AG08396 (cell line): ENCODE measurements at places on chromosomes 16 and 17.

GRCh38 chr16:19601083-19601976, 45.8 kb downstream of the VPS35L start:
- DNase-seq, result peak; percentile 28

DNA sequence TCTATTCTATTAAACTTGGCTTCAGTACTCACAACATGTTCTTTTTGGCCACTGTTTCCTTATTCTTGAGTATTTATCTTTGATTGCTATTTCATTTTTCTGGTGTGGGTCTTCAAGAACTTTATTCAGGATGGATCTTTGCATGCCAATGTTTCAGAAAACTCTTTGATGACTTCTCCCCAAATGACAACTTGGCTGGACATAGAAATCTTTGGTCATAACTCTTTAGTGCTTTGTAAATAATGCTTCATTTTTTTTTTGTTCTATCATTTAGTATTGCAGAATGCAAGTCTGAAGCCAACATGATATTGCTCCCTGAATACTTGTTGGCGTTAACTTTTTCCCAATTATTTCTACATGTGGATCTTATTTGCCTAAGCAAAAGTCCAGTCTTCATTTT, 103.6 kb upstream of the HS3ST2 start:
- DNase-seq, result no peak

GRCh38 chr16:69350536-69351133, 951 bp downstream of the TMED6 start:
- DNase-seq, result no peak

- no peak for DNase-seq
These were observed 132.5 kb downstream of the HS3ST2 start for GRCh38 chr16:22946433-22946832.

GRCh38 chr17:48308581-48308980, 121.4 kb downstream of the SKAP1 start:
- DNase-seq, result no peak

GRCh38 chr17:72468841-72469240, 348.0 kb downstream of the SOX9 start:
- no peak for DNase-seq

DNA sequence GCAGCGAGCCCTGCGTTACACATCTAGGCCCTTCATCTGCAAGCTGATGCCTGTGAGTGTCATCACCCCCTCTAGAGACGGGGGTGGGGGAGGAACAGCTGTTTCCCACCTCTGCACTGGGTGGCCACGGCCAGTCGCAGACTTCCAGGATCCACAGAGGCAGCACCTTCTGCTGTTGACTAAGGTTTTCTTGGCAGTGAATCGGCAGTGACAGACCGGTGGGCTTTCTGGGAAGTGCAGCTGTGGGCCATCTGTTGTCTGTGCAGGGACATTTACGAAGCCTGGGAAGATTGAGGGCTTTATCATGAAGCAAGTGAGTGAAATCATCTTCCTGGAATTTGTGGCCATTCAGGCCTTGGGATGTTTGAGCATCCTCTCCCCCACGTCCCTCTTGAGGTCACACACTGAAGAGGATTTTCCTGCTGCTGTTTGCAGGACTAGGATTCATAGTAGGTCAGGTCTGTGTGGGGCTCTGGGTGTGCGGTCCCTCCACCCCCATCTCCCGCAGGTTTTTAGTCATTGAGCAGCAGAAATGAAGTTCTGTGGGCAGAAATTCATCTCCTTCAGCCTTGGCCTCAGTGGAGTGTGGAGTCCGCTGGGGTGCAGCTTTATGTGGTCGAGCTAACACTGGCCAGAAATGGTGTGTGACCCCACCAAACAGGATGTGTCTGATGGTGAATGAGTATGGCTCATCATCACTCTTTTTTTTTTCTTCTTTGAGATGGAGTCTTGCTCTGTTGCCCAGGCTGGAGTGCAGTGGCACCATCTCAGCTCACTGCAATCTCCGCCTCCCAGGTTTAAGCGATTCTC, 12.0 kb downstream of the PGS1 start:
- peak; percentile 80 for DNase-seq

DNA sequence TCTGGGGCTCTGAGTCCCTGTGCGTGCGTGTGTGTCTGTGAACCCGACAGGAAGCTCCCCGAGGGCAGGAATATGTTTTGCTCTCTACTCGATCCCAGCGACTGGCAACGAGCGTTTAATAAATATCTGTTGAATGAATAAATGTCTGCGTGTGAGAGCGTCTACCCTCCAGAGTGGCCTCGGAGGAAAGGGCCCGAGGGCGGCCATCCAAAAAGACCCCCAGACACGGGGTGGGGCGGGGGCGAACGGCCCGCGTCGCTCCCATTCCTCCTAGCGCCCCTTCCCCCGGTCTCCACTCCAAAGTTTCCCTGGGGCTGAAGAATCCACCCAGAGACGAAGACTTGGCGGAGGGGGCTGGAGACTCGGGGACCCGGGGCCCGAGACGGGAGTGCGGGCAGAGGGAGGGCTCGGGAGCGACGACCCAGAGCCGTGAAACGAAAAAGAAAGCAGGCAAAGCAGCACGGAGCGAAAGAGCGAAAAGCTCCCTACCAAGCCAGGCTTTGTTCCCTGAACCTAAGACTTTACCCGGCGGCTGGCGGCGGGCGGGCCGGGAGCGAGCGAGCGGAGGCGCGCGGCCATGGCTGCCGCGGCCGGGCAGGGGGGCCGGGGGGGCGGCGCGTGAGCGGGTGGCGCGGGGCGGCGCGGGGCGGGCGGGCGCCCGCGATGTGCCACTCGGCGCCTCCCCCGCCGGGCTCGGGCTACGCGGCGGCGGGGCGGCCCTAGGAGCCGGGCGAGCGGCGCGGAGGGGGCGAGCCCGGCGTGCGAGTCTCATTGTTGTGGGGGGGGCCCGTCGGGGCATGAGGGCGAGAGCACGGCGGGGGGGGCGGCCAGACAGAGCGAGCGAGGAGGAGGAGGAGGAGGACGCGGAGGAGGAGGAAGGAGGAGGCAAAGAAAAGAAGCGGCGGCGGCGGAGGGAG, at the start of gene MLLT6:
TSS of gene MLLT6 (plus strand) at position 668 of the 917 bp plus-strand sequence. CDS start 360 bp downstream, outside the sequence.
- peak; percentile 92 for DNase-seq

DNA sequence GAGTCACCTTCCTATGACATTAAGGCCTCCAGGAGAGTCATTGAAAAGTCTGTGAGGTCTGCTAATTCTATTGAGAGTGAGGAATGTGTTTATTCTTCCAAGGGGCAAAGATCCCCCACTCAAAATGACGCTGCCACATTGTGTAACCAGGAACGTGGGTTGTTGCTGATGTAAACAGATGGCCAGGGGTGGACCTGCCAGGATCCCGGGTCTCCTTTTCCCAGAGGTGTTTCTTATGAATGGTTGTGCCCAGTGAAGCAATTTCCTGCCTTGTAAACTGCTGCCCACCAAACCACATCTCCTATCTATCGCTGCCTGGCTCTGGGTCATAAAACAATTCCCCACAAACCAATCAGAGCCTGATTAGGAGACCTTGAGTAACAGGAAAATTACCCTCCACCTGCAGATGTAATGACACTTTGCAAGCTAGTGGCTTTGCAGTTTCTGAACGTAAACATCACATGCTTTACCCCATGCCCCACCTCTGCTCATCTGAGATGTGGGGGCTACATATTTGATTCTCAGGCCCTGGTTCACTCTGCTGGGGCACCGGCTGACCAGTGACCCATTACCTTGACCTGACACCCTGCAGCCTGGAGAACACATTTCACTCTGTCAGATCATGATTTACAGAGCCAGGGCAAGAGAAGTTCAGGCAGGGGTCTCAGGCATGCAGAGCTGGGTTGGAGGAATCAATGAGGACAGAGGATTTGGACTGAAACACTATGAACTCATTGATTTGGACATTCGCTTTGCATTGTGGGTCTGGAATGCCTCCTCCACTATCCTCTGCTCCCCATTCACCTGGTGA, 33.1 kb upstream of the DDX52 start:
- DNase-seq, result no peak

GRCh38 chr17:67829331-67829730, 4.0 kb downstream of the BPTF start:
- DNase-seq, result no peak

DNA sequence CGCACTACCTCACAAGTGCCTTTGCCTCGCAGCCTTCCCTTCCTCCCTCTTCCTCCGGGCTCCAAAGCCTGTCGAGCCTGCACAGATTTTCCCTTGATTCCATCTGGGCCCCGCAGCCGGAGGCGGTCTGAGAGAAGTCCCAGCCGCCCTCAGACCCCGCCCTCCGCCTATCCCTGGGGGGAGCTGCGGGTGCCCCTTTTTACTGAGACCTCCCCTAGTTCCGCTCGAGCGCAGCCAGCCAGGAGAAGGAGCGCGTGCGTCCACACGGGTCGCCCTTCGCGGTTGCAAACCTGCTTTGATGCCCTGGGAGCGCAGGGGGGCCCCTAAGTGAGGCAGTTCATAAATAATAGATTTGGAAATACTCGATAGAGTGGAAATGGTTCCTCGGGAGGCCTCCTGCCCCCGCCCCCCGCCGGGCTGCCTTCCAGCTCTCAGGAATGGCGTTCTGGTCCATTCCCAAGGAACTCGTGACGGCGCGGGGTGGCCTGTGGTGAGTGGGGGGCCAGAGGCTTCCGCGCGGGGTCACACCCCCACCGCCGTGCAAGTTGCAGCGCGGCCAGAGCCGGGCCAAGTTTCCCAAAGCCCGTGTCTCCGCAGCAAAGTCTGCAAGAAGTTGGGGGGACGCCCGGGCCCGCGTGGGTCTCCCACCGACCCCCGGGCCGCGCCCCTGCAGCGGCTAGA, 610 bp downstream of the C16orf74 start:
- peak; percentile 47 for DNase-seq

GRCh38 chr16:27492588-27492979, 57.1 kb downstream of the GTF3C1 start:
- no peak for DNase-seq

DNA sequence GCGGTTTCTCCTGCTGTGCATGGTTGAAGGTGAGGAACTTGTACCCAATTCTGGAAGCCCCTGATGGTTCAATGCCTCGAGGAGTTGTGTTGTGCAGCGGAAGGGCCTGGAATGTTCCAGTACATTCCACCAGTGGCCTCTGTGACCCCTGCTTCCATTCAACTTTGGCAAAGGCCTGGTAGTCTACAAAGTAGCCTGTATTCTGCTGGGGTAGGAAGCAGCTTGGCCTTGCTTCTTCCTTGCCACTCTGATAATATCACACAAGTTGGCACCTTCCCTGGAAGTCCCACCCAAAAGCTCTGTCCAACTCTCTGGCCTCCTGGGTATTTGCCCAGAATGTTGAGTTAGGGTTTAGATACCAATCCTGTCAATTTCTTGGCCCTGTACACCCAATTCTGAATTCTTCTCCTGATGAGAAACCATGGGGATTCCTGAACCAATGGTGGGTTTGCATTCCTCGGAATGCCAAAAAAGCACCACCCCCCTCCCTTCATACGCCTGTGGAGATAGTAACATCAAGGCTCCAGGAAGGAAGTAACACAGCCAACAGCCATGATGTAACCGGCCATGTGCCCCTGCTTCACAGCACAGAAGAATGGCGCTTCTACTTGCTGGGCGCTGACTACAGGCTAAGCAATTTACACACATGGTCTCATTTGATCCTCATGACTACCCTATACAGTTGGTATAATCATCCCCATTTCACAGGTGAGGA, 11.8 kb upstream of the FAM117A start:
- DNase-seq, result peak; percentile 39

DNA sequence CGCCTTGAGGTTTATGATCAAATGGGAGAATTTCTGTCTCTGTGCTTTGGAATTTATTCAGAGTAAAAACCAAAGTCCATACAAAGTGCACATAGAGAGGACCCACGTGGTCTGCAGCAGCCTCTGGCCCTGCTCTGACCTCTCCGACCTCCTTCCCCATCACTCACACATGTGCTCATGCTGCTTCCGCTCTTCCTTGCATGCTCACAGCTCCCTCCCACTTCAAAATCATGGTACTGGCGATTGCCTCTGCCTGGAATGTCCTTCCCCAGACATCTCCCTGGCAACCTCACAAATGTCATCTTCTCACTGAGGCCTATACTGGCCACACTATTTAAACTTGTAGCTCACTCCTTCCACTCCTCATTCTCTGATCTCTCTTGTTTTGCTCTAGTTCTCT, 418.0 kb downstream of the CA10 start:
- DNase-seq, result no peak

- DNase-seq, result no peak
These were observed 8.0 kb downstream of the IGF2BP1 start for GRCh38 chr17:49005140-49005539.

GRCh38 chr16:85359147-85359822, 247.0 kb upstream of the CIBAR2 start:
- no peak for DNase-seq

DNA sequence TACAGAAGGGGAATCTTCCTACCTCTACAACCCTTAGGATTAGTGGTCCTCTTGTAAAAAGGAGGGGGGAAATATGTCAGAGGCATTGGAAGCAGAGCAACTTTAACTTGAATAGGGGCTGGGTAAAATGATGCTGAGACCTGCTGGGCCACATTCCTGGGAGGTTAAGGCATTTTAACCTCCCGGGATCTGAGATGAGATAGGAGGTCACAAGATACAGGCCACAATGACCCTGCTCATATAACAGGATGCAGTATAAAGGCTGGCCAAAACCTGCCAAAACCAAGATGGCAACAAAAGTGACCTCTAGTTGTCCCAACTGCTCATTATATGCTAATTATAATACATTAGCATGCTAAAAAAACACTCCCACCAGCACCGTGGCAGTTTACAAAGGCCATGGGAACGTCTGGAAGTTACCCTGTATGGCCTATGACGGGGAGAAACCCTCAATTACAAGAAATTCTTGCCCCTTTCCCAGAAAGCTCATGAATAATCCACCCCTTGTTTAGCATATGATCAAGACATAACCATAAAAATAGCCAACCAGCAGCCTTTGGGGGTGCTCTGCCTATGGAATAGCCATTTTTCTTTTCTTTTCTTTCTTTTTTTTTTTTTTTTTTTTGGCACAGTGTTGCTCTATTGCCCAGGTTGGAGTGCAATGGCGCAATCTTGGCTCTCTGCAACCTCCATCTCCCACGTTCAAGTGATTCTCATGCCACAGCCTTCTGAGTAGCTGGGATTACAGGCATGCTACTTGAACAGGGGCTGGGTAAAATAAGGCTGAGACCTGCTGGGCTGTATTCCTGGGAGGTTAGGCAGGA, 6.2 kb upstream of the C1QTNF1 start:
- no peak for DNase-seq

DNA sequence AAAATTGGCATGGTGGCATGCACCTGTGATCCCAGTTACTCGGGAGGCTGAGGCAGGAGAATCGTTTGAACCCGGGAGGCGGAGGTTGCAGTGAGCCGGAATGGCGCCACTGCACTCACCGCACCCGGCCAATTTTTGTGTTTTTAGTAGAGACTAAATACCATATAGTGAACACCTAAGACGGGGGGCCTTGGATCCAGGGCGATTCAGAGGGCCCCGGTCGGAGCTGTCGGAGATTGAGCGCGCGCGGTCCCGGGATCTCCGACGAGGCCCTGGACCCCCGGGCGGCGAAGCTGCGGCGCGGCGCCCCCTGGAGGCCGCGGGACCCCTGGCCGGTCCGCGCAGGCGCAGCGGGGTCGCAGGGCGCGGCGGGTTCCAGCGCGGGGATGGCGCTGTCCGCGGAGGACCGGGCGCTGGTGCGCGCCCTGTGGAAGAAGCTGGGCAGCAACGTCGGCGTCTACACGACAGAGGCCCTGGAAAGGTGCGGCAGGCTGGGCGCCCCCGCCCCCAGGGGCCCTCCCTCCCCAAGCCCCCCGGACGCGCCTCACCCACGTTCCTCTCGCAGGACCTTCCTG, at the start of gene HBQ1:
TSS of gene HBQ1 (plus strand) at position 359 of the 575 bp plus-strand sequence. CDS start at position 387, 28 bp downstream.
- peak; percentile 83 for DNase-seq

- no peak for DNase-seq
These were observed 791 bp upstream of the ZNF629 start for GRCh38 chr16:30787613-30788378.
